ENCODE measurements at places on chromosomes 12 and 14. TPM values are rescaled to one million over a fixed set of nuclear protein-coding genes. Genes with fewer than 3 reads are reported as not detected.
A peak's percentile ranks its signal among the peaks of the same experiment; 100 is the strongest.

GRCh38 chr12:26953447-26953846 lies 15.2 kb downstream of the FGFR1OP2 start:
- DNase-seq, result no peak

- DNase-seq, result no peak
Observed at GRCh38 chr14:78186277-78186676, 16.1 kb downstream of the NRXN3 start.

GRCh38 chr12:104404781-104405180 lies 52.0 kb upstream of the CHST11 start:
- DNase-seq, result no peak

GRCh38 chr12:132904718-132905328 lies 17.4 kb upstream of the CHFR start:
- DNase-seq, result peak; percentile 30

DNA sequence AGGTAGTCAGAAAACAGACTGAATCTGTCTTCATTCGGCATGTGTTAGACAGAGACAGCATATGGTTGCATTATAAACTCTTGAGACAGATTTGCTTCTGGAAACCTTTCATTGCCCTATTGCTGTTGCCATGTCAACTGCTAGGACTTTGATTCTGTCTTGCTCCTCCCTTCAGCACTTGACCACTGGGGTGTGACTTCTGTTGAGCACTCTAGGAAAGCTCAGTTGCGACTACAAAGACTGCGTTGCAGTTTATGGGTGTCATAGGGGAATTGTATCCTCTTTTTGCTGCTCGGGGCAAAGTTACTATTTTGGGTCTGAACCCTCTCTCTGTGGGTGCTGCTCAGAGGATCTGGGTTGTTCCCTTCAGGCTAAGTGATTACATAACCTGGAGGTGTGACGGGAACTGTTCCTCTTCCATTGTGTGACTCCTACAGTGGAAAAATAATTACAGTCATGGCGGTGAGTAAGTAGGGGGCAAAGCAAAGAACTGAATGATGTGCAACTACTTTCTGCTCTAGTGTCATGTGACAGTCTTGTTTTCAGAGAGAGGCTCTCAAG lies 44.3 kb upstream of the TRIM9 start:
- peak; percentile 48 for DNase-seq

- DNase-seq, result no peak
Observed at GRCh38 chr12:54579258-54579657, 9.2 kb downstream of the PPP1R1A start.

DNA sequence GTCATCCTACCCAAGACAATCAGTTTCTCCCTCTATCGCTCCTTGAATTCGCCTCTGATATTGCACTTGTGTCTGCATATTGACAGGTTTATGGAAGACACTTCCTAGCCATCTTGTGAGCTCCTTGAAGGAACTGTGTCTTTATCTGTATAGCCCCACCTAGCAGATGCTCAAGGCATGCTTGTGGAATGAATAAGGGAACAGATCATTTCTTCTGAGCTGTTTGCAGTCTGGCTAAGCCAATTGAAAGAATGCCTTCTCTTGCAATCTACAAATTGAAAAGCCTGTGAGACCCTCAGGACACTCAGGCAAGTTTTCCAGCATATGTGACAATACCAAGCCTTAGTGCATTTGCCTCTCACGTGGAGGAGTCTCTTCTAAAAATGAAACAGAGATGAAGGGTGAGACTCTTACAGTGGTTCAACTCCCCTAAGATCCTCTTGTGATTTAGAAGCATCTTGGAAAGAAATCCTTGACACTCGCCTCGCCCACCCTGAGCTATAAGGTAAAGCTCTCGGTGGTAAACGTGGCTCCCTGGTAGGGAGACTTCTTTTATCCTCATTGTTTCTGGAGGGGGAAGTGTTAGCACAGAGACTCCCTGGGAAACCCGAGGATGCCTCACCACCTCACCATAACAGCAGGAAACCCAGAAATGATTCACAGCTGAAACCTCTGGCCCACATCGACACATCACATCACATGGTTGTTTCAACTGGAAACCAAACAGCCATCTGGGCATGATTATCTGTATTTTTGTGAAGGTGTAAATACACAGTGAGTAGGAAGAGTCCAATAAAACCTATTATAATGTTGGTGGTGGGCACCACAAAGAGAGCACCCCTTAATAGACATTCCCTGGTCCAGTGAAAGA lies 112.3 kb upstream of the BCL2L14 start:
- no peak for DNase-seq

DNA sequence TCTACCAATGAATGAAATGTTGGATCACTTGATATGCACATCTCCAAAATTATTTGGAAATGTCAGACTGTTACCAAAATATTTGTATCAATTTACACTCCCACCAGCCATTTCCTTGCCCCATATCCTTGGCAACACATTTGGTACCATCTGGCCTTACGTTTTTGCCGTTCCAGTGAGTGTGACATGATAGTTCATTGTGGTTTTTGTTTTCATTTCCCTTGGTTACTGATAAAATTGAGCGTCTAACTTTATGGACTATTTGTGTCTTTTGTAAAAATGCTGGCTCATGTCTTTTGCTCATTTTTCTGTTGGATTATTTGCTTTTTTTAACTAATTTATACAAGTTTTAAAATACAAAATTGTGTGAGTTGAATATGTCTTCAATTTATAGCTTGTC lies 11.0 kb downstream of the KLHDC1 start:
- DNase-seq, result no peak

- no peak for DNase-seq
Observed at GRCh38 chr12:48040354-48040753, 36.1 kb upstream of the COL2A1 start.

Gene CHGA
- 37.9 TPM for total RNA-seq

Gene TAS2R42
- total RNA-seq, result not detected

Gene KRT86
- total RNA-seq, result 0.16 TPM

Gene FSCB
- not detected for total RNA-seq

Gene SERPINA12
- not detected for total RNA-seq
